8988T (cell line): ENCODE measurements at places on chromosomes 12 and 14.

DNA sequence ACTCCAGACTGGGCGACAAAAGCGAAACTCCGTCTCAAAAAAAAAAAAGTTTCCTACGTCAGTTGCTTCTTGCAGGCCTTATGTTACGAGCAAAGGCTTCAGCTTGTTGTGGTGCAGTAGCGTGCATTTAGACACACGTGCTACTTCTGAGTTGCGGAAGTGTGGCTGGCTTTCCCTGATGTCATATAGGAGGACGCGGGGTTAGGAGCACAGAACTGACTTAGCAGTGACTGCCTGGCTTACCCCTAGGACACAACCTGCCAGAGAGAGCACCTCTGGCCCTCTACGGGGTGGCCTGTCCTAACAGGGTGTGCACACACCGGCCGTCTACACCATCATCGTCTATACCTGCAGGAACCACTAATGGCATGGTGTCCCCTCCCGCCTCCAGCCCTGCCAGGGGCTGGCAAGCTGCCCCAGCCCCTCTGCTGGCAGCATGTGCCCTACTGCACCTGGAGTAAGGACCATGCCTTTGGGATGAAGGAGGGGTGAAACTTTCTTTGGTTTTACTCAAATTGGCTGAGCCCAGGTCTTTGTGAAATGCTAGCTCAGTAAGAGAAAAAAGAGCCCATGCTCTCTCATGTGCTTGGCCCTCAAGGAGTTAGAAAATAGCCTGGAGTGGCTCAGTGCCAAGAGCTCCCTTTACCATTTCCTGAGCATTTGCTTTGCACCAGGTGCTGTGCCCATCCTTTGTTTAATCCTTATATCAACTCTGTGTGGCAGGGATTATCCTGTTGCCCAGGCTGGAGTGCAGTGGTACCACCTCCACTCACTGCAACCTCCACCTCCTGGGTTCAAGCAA, 1.7 kb upstream of the GPR68 start:
- no peak for DNase-seq

- peak; percentile 73 for DNase-seq
Observed at GRCh38 chr14:24307575-24308341, at the start of gene CIDEB. Gene CIDEB (minus strand): TSS chr14:24307977. CDS start chr14:24307858, 119 bp downstream.

DNA sequence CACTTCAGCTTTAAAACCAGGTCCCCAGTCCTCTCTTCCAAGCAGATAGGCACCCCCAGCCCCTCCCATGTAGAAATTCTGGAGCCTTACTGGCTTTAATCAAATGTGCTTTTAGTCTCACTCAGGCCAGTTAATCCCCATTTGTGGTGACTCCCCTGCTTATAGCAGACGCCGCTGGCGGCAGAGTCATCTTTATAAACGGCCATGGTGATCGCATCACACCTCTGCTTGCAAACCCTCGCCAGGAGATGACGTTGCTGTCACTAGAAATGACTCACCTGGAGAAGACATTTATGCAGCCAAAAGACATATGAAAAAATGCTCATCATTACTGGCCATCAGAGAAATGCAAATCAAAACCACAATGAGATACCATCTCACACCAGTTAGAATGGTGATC, 369.3 kb downstream of the VRK1 start:
- DNase-seq, result no peak

DNA sequence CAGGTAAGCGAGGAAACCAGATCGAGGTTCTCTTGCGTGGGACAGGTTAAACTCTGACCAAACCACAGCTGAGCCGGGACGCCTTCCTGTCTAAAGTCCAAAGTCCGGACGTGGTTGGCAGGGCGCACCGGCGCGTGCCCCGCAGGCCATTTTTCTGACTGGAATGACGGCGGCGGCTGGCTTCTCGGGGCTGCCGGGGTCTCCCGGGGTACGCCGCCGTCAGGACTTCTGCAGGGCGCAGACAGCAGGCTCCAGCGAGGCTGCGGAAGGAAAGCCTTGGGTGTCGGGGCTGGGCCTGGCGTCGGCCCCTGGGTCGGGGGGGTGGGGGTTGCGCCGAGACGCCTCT, 32.8 kb downstream of the MIA2 start:
- no peak for DNase-seq

DNA sequence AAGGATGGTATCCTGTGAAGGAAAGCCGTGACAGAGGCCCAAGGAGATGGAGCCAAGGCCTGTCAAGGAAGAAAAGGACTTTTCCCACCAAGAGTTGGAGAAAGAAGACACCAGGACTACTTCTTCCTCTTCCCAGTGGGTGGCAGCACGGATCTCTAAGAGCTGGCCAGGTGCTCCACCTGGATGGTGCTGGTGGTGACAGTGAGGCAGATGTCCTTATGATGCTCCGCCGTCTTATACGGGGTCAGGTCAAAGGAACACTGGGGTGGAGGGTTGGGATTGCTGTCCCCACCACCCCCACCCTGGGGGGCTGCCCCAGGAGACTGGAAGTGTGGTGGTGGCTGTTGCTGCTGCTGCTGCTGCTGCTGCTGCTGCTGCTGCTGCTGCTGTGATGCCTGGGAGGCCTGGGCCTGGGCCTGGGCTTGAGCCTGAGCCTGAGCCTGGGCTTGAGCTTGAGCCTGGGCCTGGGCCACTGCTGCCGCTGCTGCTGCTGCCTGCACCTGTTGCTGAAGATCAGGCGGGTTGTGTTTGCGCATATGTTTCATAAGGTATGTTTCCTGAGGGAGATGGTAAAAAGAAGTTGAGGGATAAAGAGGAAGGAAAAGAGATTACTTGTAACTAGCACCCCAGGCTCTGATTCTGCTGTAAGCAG, 4.8 kb upstream of the ING4 start:
- no peak for DNase-seq

DNA sequence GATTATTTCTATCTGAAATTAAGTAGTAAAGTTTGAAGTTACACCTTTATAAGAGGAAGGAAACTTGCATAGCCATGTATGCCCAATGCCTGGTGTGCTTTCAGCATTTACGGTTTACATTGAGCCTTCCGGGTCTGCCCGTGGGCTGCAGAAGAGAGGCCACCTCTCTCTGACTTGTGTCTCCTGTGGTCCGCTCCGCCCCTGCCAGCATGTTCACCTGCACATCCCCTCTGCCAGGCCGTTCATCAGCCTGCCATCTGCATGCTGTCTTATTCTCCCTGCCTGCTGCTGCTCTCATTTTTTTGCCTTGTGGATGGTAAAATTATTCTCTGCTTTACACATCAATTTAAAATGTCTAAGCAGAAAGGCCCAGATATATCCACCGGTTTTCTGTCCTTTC, 41.5 kb upstream of the DYNC1H1 start:
- no peak for DNase-seq

- DNase-seq, result no peak
Observed at GRCh38 chr12:65784289-65785015, 39.8 kb upstream of the HMGA2 start.

DNA sequence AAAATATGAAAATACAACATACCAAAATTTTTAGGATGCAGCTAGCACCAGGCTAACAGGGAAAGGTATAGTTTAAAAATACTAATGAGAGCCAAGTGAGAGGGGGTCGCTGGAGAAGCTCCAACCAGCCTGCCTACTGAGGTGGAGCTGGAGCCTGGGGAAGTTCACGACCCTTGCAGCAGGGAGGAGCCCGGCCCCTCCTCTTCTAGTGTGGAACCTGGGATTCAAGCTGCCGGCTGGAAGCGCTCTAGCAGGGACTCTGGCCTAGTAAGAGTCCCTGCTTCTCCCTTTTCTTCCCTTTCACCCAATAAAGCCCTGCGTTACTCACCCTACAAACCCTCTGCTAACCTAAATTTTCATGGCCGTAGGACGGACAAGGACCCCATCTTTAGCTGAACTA, 5.0 kb upstream of the KCNK13 start:
- DNase-seq, result no peak

GRCh38 chr12:22981711-22982110, 356.7 kb downstream of the ETNK1 start:
- DNase-seq, result no peak
